ENCODE measurements at places on chromosomes 1 and 21. TPM values are rescaled to one million over a fixed set of nuclear protein-coding genes. Genes with fewer than 3 reads are reported as not detected.

- no peaks in the 10 kb centered on the region for H3K27me3 ChIP-seq
- peak within 1 kb of the TSS; percentile 79 for H3K27ac ChIP-seq
- peak within 1 kb of the TSS; percentile 85 for H3K4me3 ChIP-seq
- H3K4me1 ChIP-seq, result peaks cover 15% of the 10 kb centered on the region
- no peaks in the 10 kb centered on the region for H3K36me3 ChIP-seq
These were observed at the start of gene CAMTA1 for GRCh38 chr1:6785318-6785727. TSS of gene CAMTA1 (plus strand) at chr1:6785454. CDS start at chr1:6785531, 77 bp downstream.

DNA sequence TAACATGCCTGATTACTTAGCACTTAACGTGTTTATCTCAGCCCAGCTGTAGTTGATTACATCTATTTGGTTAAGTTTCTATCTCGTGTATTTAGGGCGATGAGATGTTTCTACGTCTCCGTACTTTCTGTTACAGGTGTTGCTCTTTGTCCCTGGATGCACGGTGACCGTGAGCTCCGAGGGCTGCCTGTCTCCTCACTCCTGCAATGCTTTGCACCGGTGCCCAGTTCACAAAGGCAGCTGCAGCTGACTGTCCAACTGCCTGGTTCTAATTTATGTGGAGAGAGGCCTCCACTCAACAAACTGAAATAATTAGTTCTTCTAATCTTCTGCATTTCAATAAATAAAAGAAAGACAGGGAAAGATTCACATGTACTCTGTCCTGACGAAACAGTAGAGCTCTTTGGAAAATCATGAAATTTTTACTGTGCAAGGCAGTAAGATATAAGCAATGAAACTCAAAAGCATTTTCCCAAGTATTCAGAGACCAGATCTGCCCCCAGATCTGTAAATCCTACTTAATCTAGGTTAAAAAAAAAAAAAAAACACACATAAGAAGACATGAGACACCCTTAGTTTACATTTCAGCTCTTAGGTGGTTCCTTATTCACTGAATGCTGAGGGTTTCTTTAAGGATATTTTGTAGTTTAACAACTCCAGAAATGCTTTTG lies 108.2 kb downstream of the TGFBR3 start:
- H3K36me3 ChIP-seq, result no peaks in the 10 kb centered on the region
- H3K4me3 ChIP-seq, result no peak overlapping the region
- no peak overlapping the region for H3K27ac ChIP-seq
- DNase-seq, result no peak
- H3K27me3 ChIP-seq, result no peaks in the 10 kb centered on the region

DNA sequence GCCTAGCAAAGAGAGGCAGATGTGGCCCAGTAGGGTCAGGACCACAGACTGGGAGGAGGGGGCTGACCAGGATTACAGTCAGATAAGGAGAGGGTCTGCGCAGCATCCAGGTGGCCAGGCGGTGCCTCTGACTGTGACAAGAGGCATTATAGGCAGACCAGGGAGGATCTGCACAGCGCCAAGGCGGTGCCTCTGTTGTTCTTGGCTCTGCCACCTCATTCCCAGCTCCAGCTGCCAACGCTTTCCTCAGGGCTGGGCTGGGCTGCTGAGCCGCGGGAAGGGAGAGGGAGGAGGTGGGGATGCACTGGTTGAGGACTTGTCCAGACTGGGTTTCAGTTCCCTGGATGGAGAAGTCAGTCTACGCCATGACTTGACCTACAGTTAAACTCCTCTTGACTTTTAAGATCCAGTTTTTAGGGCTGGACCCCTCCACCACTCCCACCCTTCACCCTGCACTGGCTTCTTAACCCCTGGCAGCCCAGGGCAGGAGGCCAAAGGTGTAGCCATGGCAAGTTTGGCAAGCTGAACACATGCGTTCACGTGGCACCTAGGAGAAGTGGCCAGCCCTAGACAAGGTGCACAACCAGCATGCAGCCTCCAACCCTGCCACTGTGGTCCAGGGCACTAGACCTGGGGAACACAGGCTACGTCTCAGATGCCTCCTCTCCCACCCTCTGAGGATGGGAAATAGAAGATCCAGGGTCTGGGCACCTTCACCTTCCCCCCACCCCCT lies 4.5 kb upstream of the CRABP2 start:
- H3K4me3 ChIP-seq, result no peak overlapping the region
- DNase-seq, result no peak
- no peaks in the 10 kb centered on the region for H3K36me3 ChIP-seq
- H3K27ac ChIP-seq, result peak overlapping the region; percentile 93
- H3K27me3 ChIP-seq, result no peaks in the 10 kb centered on the region

- no peaks in the 10 kb centered on the region for H3K27me3 ChIP-seq
- no peaks in the 10 kb centered on the region for H3K36me3 ChIP-seq
- H3K27ac ChIP-seq, result no peak overlapping the region
- no peak overlapping the region for H3K4me3 ChIP-seq
- no peak for DNase-seq
- H3K4me1 ChIP-seq, result no peaks in the 10 kb centered on the region
These were observed 203.2 kb downstream of the HIVEP3 start for GRCh38 chr1:41715441-41716095.

The DNALI1 gene
- total RNA-seq, result 0.36 TPM

The FMO4 gene
- 0.33 TPM for total RNA-seq

The MAP3K21 gene
- 3.1 TPM for total RNA-seq

All from Panc1 (cell line).